ENCODE measurements at places on chromosomes 3 and 15.

GRCh38 chr3:56782906-56783305 is 18.8 kb downstream of the ARHGEF3 start:
- DNase-seq, result no peak

DNA sequence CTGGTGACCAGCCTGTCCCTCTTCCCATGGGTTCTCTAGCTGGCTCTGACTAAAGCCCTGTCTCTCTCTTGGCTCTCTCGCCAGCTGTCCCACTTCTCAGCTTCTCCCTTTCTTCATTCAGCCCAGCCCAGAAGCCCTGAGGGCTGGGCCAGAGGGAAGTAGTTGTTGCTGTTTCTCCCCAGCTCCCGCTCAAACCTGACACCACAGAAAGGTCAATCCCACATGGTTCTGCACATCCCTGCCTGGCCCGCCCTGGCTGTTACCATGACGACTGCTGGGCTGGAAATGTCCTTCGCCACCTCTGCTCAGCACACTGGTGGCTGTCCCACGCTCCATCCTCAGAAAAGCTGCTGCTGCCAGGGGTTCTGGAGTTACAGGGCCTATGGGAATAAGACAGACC is 25.9 kb downstream of the CCDC32 start:
- DNase-seq, result no peak

DNA sequence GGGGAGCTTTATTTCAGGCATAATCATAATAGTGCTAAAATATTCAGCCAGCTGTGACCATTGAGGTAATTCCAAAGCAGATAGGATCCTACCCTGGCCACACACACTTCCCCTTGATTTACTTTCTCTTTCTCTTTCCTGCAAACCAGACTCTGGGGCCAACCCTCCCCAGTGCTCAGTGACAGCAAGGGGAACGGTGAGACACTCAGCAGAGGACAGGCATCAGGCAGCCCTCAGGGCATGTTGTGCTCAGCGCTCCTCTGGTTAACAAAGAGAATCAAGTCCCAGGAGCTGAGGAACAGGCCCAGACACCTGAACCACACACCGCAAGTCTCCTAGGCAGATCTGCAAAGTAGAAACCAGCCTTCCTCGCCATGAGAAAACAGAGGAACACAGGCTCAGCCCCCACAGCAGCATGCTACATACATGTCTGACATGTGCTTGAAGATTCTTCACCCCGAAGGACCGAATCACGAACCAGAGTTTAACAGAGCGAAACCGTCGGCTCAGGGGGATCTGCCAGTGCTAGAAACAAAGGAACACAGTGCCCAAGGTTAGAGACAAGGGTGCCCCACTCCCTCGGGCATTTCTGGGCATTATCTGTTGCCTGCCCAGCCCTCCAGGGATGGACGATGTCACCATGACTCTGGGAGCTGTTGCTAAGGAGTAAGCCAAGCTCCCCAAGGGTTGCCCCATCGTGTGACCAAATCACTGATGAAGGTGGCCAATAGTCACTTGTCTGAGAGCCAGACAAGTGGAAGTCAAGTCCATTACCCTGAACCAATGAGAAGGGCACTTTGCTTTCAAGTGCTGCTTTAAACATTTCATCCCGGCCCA is 17.5 kb downstream of the HDC start:
- DNase-seq, result no peak

GRCh38 chr3:194304186-194304917 is 46.8 kb downstream of the CPN2 start:
- no peak for DNase-seq

DNA sequence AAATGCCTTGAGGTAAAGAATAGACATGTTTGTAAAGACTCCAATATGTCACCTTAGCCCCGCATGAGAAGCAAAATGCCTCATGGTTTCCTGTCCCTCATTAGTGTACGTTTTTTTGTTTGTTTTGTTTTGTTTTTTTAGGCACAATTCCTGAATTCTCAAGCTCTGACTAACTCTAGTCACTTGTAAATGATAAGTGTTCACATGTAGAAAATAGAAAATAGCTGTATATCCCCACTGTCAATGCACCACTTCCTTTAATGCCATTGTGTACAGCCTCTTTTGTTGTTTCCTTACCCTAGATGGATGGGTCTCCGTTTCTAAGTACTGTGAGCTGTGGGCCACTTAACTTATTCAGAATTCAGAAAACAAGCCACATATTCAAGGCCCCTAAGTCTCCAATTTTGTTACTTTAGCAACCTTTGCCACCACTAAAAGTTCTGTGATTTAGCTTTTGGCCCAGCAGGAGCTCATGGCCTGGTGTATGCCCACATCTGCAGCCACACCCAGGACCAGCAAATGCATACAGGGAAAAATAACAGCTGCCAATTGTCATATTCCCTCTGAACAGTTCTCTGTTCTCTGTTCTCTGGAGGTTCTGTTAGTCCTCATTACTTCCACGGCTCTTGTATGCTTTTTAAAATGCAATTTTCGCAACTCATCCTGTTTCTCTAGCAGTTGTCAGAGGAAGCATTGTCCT is 655.5 kb downstream of the GBE1 start:
- no peak for DNase-seq

DNA sequence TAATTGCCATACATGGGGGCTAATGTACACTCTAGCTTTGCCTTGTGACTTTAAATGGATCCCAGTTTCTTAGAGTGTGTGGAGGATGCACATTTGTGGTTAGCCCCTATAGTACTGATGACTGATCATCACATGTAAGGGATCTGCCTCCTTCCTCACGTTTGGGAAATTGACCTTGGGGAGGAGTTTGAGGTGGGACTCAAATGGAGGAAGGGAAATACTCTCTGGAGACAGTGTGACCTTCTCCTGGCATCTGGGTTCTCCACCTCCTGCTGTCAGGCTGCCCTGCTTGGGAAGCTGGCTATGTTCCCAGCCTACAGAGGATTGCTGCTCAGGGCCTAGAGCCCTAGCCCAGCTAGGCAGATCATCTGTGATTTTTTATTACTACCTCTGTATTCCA is 48.7 kb downstream of the PPM1L start:
- peak; percentile 57 for DNase-seq

DNA sequence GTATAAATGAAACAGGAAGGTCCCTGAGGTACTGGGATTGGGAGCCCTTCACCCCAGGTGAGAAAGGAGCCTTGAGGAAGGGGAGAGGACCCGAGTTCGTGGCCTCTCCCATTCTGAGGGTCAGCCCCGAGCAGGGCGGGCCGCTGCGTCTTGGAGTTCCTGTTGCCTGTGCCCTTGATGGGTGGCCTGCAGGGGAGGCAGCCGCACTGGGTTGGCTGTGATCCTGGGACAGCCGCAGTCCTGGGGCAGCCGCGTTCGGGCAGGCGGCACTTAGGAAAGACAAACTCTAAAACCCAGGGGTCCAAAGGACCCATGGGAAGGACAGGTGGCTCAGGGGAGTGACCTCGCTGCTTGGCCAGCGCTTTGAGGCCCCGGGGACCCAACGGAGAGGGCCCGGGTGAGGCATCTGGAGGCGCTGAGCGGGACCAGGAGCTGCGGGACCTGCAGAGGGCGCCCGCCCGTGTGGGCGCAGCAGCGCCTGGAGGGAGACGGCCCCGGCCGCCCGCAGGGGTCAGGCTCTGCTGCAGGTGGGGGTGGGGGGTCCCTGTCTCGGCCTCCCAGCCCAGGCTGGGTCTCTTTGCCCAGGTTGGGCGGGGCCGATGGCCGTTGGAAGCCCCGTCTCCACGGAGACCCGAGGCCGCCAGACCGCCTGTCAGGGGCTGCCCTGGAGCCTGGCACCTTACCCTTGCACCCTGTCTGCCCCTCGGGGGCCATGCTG is 65.1 kb downstream of the HMCES start:
- peak; percentile 52 for DNase-seq

GRCh38 chr3:129687586-129688125 is 81.2 kb upstream of the PLXND1 start:
- DNase-seq, result no peak

- DNase-seq, result no peak
Measured at GRCh38 chr3:38555149-38555840, 59.2 kb downstream of the EXOG start.

GRCh38 chr3:127366383-127366782 is 78.5 kb upstream of the PRR20G start:
- DNase-seq, result no peak

DNA sequence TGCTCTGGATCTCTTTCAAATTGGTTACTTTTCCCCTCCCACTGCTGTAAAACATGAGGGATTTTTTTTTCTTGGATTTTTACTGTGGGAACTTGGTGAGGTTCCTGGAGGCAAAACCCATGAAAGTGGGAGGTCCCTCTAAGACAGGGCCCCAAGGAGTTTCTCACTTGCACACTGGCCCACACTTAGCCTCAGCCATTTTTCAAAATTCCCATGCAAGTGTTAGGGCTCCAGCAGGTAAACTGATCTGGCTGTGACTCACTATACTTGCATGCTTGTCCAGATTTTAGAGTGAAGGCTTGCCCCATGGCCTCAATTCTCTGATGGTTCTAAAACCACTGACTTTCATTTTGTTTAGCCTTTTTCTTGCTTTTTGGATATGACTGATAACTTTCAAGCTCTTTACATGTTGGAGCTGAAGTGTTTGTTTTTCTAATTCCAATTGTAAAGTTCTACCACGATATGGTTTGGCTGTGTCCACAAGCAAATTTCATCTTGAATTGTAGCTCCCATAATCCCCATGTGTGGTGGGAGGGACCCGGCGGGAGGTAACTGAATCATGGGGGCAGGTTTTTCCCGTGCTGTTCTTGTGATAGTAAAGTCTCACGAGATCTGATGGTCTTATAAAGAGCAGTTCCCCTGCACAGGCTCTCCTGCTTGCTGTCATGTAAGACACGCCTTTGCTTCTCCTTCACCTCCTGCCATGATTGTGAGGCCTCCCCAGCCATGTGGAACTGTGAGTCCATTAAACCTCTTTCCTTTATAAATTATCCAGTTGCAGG is 37.7 kb downstream of the MCCC1 start:
- no peak for DNase-seq

GRCh38 chr3:62084558-62084957 is 288.8 kb downstream of the FEZF2 start:
- DNase-seq, result no peak

DNA sequence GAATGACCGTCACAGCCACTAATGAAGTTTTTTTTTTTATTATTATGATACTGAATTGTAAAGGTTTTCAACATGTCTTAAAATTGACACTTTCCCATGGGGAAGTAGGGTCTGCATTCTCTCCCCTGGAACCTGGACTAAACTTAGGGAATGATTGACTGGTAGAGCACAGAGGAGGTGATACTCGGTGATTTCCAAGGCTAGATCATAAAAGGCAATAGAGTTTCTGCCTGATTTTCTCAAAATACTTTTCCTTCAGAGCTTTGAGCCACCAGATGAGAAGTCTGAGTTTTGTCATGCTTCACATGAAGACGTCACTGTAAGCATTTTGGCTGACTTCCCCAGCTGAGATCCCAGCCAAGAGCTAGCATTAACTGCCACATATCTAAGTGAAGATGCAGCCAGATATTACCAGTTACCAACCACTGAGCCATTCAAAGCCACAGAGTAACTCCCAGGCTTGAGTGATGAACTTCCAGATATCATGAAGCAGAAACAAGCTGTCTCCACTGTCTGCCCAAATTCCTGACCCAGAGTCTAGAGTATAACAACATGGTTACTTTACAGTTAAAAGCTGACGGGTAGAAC is 105.8 kb downstream of the LSAMP start:
- DNase-seq, result peak; percentile 10

- DNase-seq, result no peak
Measured at GRCh38 chr3:187107989-187108388, 31.3 kb downstream of the RPL39L start.

- DNase-seq, result no peak
Measured at GRCh38 chr15:61225614-61226013, 3.5 kb downstream of the RORA start.

- no peak for DNase-seq
Measured at GRCh38 chr3:41018855-41019254, 180.4 kb upstream of the CTNNB1 start.

- DNase-seq, result no peak
Measured at GRCh38 chr3:129967761-129968160, 6.8 kb upstream of the TRH start.

DNA sequence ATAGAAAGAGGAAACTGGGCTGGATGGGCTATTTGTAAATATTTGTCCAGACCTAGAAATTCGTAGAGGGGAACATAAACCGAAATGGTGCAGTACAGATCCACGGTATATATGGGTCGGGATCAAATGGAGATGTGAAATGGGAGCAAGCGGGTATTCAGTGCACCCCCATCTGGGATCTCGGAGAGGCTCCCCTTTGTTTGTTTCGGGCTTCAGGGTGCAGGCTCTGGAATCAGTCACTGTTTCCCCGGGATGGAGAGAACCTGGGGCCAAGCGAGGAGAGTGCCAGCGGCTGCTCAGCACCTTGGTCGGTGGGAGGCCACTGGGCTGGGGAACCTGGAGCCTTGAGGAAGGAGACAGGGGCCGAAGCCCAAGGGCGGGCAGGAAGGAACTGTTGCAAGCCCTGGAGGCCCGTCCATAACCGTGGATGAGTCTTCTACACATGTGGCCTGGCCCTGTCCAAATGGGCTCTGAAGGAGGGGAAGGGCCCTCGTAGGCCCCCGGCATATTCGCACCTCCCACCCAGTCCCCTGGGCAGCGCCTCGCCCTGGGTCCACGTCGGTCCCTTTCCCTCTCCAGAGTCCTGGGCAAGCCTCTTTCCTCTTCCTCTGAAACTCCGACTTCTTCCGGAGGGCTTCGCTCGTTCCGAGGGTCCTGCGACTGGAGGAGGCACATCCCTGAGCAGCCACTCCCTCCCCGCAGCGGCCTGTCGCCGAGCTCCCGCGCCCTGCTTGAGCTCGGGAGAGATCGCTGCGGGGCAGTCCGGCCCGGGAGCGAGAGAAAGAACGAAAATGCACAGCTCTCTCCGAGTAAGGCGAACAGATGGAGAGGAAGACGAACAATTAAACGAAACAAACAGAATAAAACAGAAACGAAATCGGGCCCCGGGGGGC is 3.0 kb downstream of the ISL2 start:
- no peak for DNase-seq

- DNase-seq, result no peak
Measured at GRCh38 chr3:186510374-186511079, 33.7 kb downstream of the CRYGS start.

DNA sequence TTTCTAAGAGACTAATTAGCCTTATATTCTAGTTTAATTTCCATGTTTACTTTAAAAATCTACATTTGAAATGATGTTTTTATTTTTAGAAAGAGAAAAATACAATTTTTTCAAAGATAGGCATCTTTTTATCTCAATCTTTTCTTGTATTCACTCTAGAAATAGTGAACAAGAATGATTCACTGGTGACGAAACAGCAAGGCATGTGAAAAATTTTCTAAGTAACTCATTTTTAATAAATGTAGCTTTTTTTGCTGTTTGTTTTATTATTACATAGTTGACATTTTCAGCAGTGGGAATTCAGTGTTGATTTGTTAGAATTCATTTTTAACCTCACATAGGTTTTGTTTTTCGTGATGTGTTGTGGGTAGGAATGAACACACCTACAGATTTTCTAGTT is 1226.4 kb downstream of the NSUN3 start:
- no peak for DNase-seq

GRCh38 chr3:94121161-94121560 is 58.3 kb downstream of the NSUN3 start:
- no peak for DNase-seq

- no peak for DNase-seq
Measured at GRCh38 chr3:185153861-185154629, 1.2 kb upstream of the C3orf70 start.

All from body of pancreas (tissue), 4 donors.